Left lung (tissue), 14 donors: ENCODE measurements at places on chromosomes 2 and 18.

- no peak for DNase-seq
Observed at GRCh38 chr2:111049792-111050640, 70.7 kb upstream of the BCL2L11 start.

- no peak for DNase-seq
Observed at GRCh38 chr18:54860941-54861340, 32.7 kb downstream of the RAB27B start.

DNA sequence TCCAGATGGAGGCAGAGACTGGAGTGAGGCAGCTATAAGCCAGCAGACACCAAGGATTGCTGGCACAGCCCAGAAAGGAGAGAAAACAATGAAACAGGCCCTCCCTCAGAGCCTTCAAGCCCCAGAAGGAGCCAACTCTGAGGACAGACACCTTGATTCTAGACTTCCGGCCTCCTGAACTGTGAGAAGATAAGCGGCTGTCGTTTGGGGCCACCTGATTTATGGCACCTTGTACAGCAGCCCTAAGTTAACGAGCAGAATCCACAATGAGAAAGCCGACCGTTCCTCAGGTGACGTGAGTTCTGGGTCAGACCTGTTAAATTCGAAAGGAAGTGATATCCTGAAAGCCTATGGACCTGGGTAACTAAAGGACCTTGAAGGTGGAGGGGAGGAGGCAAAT lies 7.3 kb upstream of the CNDP2 start:
- DNase-seq, result no peak

DNA sequence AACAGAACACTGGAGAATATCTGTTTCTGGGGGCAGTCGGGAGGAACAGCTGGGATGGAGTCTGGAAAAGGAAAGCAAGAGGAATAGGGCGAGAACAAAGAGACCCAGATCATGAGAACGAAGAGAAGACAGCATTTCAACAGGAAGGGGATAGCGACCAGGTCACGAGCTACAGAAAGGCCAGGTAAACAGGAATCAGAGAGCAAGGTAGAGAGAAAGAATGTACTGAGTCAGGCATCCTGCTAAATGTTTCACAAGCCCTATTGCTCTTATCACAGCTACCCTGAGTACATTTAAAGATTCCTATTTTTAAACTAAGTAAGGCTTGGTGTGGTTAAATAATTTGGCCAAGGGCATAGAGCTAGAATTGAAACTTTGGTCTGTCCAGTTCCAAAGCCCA lies 254.9 kb upstream of the RAB12 start:
- DNase-seq, result no peak
